ENCODE measurements at places on chromosomes 7 and 10.
A peak's percentile ranks its signal among the peaks of the same experiment; 100 is the strongest.

DNA sequence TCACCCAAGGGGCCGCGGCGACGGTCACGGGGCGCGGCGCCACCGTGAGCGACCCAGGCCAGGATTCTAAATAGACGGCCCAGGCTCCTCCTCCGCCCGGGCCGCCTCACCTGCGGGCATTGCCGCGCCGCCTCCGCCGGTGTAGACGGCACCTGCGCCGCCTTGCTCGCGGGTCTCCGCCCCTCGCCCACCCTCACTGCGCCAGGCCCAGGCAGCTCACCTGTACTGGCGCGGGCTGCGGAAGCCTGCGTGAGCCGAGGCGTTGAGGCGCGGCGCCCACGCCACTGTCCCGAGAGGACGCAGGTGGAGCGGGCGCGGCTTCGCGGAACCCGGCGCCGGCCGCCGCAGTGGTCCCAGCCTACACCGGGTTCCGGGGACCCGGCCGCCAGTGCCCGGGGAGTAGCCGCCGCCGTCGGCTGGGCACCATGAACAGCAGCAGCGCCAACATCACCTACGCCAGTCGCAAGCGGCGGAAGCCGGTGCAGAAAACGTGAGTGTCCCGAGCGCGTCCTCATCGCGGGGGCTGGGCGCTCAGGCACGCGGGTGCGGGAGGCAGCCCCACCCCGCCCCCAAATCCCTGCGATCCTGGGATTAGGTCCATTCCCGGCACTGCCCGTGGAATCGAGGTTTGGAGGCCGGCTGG, 509 bp downstream of the AHR start:
- DNase-seq: peak; percentile 42

DNA sequence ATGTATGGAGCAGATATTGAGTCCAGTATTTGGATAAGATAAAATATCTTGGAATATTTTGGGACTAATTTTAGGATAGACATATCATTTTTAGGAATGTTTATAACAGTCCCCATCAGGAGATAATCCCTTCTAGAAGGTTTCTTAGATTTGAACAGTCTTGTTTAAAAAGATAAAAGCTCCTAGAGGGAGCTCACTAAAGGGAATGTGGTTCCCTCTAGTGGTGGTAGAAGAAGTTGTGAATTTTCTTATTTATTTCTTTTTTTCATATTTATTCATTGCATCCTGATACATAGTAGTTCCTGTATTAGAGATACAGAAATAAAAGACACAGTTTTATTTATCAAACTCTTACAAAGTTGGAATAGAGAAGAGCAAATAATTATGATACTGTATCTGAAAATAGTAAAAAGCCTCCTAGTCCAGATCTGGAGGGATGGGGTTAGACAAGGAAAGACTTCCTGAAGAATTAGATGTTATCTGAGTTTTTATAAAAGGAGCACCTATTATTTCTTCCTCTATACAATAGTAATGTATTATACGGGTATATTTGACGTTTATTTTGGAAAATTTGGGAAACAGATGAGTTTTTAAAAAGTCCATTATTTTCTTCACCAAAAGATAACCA, 24.5 kb upstream of the KLF14 start:
- no peak for DNase-seq

GRCh38 chr10:37728830-37729229, 128.6 kb downstream of the ZNF248 start:
- DNase-seq: no peak

DNA sequence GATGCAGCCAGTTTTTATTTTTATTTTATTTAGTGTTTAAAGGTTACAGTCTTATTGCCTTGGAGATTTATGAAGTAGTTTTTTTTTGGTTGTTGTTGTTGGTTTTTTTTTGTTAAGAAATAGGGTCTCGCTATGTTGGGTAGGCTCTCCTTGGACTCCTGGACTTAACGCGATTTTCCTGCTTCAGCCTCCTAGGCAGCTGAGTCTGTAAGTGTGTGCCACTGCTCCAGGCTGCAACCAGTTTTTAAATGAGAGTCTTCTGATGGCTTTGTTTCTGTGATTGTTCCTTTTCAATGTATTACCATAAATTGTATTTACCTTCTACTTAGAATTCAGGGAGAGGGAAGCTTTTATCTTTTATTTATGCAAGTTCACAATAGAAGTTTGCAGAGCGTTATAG, 62.8 kb downstream of the BICC1 start:
- DNase-seq: no peak

DNA sequence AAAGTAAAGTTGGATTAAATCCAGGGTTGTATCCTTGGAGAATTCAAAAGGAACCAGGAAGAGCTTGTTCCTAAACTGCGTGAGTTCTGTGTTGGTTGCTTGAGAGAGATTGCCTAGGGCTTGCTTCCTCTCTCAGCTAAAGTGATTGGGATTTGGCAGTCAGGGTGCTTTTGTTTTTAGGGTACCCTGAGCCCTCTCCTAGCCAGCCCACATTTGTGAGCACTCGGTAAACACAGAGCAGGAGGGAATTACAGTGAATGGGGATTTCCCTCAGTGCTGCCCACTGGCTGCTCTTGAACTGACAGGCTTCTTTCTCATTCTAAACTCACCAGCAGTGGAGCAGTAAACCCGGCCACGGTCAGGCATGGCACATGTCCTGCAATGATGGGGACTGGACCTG, 146.9 kb downstream of the TPST1 start:
- DNase-seq: no peak

- DNase-seq: peak; percentile 33
These were observed 16.8 kb downstream of the TRIM8 start for GRCh38 chr10:102660888-102661657.

GRCh38 chr7:12729112-12729511, 41.7 kb downstream of the ARL4A start:
- DNase-seq: no peak

DNA sequence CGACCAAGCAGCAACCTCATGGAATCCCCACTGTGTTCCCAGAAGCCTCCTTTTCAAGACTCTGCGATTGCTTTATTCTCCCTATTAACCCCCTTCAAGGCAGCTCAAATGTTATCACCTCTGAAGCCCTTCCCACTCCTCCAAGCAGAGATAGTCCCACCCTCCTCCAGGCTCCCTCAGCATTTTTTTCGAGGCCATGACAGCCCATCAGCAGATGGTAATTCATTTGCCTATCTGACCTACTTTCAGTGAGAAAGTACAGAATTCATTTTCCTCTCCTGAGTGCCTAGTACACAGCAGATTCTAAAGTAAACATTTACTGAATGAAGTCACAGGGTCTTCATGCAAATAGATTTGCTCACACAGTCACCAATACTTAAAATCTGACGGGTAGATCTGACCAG, 47.8 kb downstream of the HERPUD2 start:
- no peak for DNase-seq

All from effector memory CD4-positive, alpha-beta T cell (primary cell).